ENCODE measurements at places on chromosomes 12 and 14.

GRCh38 chr12:58030566-58031279, 89.4 kb downstream of the ATP23 start:
- no peak for DNase-seq

DNA sequence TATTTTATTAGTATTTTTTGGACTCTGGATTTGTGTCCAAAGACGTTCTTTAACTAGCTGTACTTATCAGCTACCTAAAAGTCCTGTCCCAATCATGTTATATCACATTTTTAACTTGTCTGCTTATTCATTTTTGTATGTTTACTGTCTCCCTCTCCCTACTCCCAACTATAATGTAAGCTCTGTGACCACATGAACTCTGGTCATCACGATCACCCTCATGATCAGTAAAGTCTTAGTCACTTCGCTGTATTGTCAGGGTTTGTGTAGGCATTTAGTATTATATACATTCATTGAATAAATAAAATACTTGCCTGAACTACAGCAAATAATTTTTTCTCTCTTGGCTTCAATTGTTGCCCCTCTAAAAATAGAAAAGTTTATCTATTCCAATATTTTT, 211.0 kb downstream of the PIK3C2G start:
- no peak for DNase-seq

DNA sequence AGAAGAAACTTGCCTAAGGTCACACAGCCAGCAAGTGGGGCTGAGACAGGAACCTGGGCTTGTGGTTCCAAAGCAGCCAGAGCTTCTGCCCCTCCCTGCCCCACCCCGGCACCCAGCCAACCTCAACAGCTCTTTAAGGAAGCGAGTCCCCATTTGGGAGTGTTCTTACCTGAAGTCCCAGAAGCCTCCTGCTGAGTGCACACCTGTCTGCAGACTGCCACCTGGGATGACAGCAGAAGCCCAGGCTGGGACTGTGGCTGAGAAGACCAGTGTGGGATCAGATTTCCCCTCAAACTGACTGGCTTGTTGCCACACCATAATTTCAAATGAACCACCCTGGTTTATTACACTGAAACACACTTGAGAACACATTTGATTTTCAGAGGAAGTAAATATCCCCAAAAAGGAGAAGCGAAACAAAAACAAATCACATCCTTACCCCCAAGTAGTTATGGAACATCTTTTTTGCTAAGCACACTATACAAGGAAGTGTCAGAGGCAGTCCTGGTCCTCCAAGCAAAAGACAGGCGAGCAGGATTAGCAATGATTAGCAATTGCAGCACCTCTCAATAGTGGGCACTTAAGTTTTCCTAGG, 6.3 kb upstream of the RIN3 start:
- DNase-seq: peak; percentile 80

- no peak for DNase-seq
Measured at GRCh38 chr14:56202256-56202655, 84.0 kb downstream of the PELI2 start.

- DNase-seq: no peak
Measured at GRCh38 chr12:108591267-108591980, 6.5 kb downstream of the TMEM119 start.

GRCh38 chr14:104087981-104088850, 2.7 kb downstream of the ASPG start:
- no peak for DNase-seq

DNA sequence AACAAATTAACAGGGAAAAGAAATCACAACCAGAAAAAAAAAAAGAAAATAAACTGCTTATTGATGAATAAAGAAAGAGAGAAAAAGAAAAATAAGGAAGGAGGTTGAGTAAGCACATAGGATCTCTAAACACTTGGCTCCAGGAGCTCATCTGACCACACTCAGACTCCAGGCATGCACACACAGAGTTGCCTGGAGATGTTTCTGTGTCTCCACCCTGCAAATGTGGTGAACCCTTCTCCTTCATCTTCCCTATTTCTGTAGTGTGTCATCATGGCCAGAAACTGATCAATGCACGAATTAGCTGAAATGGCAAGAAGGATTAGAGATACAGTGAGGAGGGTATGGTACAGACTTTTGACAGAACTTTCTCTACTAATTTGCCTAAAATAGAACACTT, 20.2 kb downstream of the OR4N2 start:
- DNase-seq: no peak

DNA sequence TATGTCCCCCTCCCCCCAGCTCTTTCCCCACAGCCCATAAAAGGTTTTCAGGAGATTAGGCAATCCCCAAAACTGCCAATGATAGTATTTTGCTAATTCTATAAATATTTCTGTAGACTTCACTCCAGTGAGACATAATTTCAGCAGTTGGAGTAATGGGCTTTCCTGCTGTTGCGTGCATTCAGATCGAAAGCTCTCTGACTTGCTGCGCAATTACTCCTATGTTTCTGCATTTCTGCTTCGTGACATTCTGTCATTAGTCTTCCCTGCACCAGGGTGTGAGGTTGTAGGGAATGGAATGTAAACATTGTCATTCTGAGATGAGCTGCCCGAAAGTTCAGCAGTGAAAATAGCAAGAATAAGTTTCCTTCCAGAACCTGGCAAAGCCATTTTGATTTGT, 58.2 kb downstream of the SAMD4A start:
- no peak for DNase-seq

- no peak for DNase-seq
Measured at GRCh38 chr12:45260104-45260815, 44.4 kb downstream of the ANO6 start.

DNA sequence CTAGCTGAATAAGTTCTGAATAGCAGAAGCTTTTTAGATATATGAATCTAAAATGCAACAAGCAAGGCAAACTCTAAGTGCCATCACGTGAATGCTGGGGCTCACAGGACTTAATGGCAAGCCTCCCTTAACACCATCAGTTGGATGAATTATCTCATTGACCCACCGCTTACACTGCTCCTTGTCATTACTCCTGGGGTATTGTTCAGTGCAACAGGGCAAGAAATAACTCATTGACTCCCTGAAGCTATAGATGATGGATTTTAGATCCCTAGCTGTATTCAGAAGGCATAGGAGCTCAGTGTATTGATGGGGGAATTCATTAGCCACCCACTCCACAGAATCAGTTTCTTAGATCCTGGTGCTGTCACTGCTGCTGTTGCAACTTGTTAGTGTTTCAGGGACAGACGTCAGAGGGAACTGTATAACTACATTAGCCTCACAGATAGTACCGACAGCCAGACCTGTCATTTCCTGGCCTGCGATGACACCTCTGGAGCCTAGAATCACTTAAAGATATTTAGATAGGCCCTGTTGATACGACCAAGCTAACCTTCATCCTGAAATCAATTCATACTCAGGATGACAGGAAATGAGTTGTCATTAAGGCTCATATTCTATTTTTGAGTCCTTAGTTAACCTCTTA, 735.3 kb downstream of the DIO2 start:
- no peak for DNase-seq

DNA sequence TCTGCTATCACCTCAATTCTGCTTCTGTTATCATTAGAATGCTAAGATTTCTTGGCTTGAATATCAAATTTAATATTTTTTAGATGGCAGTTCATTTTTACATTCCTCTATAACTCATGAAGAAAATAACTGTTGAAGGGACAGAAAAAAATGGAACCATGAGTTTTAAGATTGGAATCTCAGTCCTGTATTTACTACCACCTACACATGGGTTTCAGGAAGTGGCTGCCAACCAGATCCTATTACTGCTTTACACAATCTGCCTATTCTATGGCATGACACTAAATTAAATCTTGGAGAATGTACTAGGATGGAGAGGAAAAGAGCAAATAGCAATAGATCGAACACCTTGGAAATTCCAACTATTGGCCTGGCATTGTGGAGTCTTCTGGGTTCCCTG, 140.8 kb downstream of the DUSP6 start:
- no peak for DNase-seq

DNA sequence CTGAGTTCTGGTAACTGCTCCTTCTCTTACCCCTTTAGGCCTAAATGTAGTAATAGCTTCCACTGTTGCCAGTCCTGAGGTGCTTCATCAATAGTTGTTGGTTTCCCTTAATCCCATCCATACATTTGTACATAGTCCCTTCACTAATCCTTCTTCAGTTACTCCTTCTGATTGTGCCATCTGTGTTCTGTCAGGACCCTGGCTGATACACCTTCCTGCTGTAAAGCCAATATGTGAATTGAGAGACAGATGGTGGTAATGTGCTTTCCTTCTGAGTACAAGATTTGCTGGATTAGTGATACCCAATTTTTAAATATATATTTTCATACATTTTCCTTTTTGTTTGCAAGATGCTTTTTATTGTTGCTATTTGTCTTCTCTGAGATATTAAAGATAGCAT, 66.4 kb downstream of the OTOGL start:
- no peak for DNase-seq

DNA sequence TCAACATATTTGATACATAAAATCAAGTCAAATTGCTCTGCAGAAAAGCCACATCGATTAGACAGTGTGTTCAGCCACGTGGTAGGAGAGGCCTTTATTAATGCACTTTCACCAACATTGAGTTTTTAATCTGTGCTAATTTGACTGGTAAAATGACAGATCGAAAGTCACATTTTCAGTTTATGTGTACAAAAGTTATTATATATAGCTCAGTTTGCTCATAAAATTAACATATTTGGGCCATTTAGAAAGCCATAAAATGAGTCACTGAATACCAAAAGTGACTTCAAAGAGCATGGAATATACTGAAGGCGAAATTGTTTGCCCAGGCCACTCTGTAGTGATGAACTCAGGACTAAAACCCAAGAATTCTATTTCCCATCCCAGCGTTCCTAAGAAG, 26.0 kb downstream of the C12orf42 start:
- DNase-seq: no peak

GRCh38 chr14:59346796-59347510, 118.2 kb downstream of the GPR135 start:
- DNase-seq: no peak
